Left ventricle myocardium superior (tissue), 1 donor: ENCODE measurements at places on chromosomes 13 and 19.
A peak's percentile ranks its signal among the peaks of the same experiment; 100 is the strongest.

DNA sequence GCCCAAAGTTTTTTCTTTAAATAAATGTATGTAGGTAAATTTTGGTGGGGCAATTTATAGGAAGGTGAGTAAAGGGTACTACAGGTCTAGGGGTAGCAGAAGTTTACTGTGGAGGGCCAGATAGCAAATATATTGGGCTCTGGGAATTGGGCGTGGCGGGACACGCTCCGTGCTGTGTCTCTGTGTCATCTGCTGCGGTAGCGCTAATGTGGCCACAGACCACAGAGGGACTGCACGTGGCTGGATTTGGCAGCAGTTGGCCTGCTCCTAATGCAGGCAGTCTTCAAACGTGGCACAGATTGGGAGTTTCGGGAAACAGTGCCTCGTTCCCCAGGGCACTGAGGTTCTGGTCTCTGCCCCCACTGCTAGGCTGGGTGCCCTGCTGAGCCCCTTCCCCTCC lies 16.6 kb upstream of the MYDGF start:
- DNase-seq: no peak

DNA sequence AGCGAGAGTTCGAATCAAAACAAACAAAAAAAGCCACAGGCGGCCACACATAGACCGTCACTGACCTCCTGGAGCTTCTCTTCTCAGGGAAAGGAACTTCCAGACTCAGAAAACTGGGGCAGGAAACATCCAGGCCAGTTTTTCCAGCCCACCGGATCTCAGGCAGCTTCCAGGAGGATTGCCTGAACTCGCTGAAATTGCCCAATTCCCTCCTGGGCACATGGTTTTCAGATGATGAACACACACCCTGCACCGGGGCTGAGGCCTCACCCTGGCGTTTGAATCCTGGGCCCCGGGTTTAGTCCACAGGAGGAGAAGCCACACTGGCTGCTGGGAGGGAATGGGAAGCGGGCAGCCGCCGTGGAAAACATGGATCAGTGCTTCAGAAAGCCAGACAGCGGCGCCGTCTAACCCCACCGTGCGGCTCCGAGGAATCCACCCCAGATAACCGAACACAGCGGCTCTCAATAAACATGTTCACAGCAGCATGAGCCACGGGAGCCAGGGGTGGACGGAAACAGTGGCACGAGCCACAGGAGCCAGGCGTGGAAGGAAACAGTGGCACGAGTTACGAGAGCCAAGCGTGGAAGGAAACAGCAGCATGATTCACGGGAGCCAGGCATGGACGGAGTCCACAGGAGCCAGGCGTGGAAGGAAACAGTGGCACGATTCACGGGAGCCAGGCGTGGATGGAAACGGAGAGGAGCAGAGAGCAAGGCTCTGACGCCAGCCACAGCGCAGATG lies 18.2 kb upstream of the PTBP1 start:
- DNase-seq: peak; percentile 51

DNA sequence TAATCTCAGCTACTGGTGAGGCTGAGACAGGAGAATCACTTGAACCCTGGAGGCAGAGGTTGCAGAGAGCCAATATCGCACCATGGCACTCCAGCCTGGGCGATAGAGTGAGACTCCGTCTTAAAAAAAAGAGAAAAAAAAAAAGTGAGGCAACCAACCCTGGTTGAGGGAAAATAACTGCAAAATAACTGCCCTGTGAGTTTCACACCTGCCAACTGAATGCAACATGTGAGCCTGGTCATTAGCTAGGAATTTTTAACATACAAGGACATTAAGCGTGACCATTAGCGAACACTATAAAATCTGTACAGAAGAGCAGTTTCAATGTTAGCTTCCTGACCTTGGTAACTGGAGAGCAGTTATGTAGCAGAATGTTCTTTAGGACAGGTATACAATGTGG lies 2.4 kb upstream of the CCNP start:
- DNase-seq: no peak

DNA sequence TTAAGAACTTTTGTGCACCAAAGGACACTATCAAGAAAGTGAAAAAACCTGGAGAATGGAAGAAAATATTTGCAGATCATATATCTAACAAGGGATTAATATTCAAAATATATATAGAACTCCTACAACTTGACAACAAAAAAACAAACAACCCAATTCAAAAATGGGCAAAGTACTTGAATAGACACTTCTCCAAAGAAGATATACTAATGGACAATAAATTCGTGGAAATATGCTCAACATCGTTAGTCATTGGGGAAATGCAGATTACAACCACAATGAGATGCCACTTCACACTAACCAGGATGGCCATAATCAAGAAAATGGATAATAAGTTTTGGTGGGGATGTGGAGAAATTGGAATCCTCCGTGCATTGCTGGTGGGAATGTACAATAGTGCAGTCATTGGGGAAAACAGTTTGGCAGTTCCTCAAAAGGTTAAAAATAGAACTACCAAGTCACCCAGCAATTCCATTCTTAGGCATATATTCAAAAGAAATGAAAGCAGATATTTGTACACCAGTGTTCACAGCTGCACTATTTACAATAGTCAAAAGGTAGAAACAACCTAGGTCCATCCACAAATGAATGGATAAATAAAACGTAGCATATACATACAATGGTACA lies 2.2 kb upstream of the LSR start:
- no peak for DNase-seq

GRCh38 chr19:45428384-45429231 lies 4.9 kb upstream of the ERCC1 start:
- DNase-seq: peak; percentile 86

- no peak for DNase-seq
Measured at GRCh38 chr13:104422668-104423067, 1356.5 kb upstream of the SLC10A2 start.

- no peak for DNase-seq
Measured at GRCh38 chr13:42878721-42879120, 97.3 kb downstream of the FAM216B start.

GRCh38 chr19:49879243-49879963 lies 1.9 kb downstream of the TBC1D17 start:
- DNase-seq: no peak

DNA sequence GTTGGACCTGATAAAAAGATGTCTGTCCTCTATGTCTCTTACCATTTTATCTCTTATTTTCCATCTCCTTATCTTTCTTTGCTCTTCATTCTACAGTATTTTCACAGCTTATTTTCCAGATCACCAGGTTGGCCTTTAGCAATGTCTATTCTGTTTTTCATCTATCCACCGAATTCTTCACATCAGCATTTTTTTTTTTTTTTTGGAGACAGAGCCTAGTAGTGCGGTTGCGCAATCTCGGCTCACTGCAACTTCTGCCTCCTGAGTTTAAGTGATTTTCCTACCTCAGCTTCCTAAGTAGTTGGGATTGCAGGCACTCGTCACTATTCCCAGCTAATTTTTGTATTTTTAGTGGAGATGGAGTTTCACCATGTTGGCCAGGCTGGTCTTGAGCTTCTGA lies 49.0 kb downstream of the DNAJC15 start:
- peak; percentile 74 for DNase-seq

- no peak for DNase-seq
Measured at GRCh38 chr13:100674572-100674871, at the start of gene TMTC4. TMTC4 (minus strand) TSS chr13:100674795; CDS start chr13:100670362, 4,433 bp downstream.

GRCh38 chr13:26376430-26376829 lies 122.5 kb downstream of the CDK8 start:
- no peak for DNase-seq

DNA sequence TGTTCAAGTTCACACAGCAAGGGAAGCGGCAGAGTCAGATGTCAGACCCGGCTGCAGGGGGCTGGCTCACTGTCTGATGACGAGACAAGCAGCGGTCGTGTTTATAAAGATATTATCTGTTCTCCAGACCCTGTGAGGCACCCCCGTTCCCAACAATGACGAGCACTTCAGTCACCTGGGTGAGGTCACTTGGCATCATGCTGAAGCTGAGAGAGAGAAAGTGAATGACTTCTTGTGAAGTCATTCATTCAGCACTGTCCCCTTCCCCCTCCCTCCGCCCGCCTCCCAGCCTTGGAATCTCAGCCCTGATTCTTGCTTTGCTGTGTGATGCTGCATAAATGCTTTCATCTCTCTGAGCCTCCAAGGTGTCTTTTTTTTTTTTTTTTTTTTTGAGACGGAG lies 4.9 kb upstream of the LYPD3 start:
- no peak for DNase-seq

DNA sequence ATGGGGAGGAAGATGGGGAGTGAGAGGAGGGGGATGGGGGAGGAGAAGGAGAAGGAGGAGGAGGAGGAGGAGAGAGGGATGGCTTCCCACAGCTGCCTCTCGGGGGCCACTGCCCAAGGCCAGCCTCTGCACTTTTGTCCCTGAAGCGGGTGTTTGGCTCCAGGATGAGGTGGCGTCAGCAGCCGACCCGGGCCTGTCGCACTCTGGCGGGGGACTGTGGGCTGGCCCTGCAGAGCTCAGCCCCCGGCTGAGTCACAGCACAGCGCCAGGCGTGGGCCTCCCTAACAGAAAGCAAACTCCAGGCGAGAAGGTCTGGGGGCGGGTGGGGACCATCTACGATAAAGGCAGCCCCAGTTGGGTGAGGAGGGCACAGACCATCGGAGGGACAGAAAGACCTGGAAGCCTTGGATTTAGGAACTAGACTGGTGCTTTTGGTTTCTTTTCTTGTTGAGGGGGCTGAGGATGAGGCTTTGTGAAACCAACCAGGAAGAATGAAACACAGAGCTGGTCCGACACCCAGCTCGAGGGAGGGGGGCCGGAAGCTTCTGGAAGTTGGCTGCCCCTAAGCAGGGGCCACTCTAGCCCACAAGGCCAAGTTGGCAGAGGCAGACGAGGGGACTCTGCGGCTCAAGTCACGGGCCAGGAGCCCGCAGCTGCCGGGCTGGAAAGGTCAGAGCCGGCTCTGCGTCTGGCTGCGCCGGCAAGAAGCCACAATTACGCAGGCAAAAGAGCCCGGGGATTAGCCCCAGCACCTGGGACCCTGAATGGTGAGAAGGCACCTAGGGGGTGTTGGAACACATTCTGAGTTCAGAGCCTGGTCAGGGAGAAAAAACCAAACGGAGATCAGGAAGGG lies 18.2 kb downstream of the LSM4 start:
- DNase-seq: peak; percentile 92

DNA sequence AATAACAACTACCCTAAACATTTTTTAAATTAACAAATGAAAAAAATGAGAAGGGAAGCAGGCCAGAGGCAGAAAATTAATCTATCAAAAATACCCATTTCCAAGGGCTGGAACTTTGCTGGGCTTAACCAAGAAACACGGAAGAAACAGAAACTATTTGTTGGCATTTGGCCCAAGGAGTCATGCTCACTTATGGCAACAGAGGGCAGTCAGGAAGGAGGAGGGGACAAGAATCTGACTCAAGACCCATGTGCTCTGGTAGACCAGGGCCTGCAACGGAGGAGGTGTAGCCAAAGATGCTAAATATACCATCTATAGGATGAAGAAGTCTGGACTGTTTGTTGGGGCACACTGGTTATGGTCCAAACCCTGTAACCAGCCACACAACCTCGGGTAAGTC lies 496.7 kb downstream of the COG6 start:
- DNase-seq: no peak

- DNase-seq: no peak
Measured at GRCh38 chr13:43905435-43906031, 25.8 kb downstream of the LACC1 start.

GRCh38 chr13:51501096-51501495 lies 48.3 kb upstream of the INTS6 start:
- no peak for DNase-seq

DNA sequence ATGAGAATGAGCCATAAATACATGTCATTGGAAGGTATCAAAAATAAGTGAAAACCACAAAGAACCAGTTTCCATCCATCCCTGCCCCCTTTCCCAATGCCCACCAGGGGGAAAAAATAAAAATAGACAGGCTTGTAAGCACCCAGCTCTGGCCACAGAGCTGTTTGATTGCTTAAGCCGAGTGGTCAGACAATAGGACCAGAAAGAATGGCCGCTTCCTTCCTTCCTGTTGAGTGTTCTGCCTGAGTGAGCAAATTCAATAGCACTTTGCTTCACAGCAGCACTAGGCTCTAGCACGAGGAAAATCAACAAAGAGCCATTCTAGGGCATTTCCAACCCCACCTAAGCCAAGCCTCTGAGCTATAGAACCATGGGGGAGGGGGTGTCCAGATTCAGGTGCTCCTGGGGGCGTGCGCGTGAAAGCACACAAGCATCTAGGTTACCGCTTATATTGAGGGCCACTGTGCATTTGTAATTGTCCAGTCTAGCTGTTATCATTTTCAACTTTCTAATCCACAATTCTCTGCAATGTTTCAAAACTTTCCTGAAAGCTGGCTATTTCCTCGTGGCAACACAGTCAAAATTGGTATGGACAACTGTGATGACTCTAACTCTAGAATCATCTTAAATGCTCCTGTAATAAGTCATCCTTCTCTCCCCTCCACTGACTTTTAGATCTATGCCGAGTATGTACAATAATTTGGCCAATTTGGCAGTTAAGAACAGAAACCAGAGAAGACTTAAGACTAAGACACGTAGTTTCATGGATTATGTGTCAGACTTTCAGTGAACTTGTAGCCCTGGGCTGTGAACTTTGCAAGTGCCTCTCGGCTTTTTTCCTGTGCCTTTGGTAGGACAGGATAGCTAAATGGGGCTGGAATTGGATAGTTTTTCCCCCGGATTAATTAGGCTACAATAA lies 64.3 kb downstream of the SPRY2 start:
- no peak for DNase-seq

- no peak for DNase-seq
Measured at GRCh38 chr19:13579388-13580060, 73.2 kb upstream of the CACNA1A start.

GRCh38 chr13:61833228-61833627 lies 417.6 kb upstream of the PCDH20 start:
- no peak for DNase-seq

- no peak for DNase-seq
Measured at GRCh38 chr19:3514930-3515329, 8.8 kb downstream of the FZR1 start.

DNA sequence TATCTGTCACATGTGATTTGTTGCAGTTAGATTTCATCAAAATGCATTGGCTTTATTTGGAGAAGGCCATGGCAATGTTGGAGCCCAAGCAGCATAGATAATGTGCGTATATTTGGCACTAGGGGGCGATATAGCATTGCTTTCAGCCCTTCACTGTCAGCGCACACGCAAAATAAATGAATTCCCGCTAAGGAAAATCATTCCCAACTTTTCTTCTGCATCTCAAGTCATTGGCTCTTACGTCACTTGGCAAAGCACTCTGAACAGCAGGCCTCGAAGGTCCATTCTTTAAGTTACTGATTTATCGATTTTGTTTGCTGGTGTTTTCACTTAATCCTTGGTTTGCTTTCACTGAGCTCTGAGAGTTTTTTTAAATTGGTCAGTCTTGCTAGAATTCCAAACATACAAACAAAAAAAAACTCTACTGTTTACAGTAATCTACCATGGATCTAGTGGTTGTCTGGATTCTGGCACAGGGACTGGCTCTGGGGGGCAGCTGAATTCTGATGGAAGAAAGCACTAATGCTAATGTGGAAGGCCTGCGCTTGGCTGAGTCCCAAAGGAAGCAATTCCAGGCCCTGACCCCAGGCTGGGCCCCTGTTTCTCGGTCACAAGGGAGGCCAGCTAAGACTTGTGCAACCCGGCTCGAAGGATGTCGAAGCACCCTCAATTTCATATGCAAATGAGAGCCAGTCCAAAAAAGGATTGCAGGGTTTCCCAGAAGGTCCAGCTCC lies 97.7 kb upstream of the IPO5 start:
- peak; percentile 57 for DNase-seq
